Renal pelvis (tissue), 12 donors: ENCODE measurements at places on chromosomes 7 and 10. TPM values are rescaled to one million over a fixed set of nuclear protein-coding genes. Genes with fewer than 3 reads are reported as not detected.

- peak; percentile 26 for DNase-seq
Measured at GRCh38 chr10:52908478-52908877, 135.9 kb upstream of the MBL2 start.

DNA sequence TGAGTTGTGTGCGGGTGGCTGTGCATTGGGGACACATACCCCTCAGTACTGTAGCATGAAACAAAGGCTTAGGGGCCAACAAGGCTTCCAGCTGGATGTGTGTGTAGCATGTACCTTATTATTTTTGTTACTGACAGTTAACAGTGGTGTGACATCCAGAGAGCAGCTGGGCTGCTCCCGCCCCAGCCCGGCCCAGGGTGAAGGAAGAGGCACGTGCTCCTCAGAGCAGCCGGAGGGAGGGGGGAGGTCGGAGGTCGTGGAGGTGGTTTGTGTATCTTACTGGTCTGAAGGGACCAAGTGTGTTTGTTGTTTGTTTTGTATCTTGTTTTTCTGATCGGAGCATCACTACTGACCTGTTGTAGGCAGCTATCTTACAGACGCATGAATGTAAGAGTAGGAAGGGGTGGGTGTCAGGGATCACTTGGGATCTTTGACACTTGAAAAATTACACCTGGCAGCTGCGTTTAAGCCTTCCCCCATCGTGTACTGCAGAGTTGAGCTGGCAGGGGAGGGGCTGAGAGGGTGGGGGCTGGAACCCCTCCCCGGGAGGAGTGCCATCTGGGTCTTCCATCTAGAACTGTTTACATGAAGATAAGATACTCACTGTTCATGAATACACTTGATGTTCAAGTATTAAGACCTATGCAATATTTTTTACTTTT is 1.8 kb downstream of the DDIT4 start:
- no peak for DNase-seq

Gene SLC39A12
- not detected for polyA plus RNA-seq

- no peak for DNase-seq
Measured at GRCh38 chr7:102859084-102859798, 53.6 kb upstream of the LRRC17 start.
